ENCODE measurements at places on chromosomes 3 and 15.

- DNase-seq = no peak
These were observed 82.7 kb upstream of the SOX2 start for GRCh38 chr3:181629029-181629428.

GRCh38 chr3:88142094-88142624 lies 7.6 kb upstream of the C3orf38 start:
- no peak for DNase-seq

- DNase-seq = no peak
These were observed 86.4 kb downstream of the LRTM1 start for GRCh38 chr3:54841471-54841870.

- no peak for DNase-seq
These were observed 87.5 kb upstream of the LINGO1 start for GRCh38 chr15:77720173-77720572.

- no peak for DNase-seq
These were observed 27.0 kb downstream of the PSTPIP1 start for GRCh38 chr15:77021803-77022381.

GRCh38 chr3:100413613-100414012 lies 12.3 kb downstream of the LNP1 start:
- DNase-seq = no peak

- DNase-seq = no peak
These were observed 404.6 kb upstream of the ARL6 start for GRCh38 chr3:97359977-97360376.

GRCh38 chr3:81823882-81824395 lies 62.5 kb upstream of the GBE1 start:
- DNase-seq = no peak
